SW 1271 (cell line): ENCODE measurements at places on chromosomes 12 and 14.

DNA sequence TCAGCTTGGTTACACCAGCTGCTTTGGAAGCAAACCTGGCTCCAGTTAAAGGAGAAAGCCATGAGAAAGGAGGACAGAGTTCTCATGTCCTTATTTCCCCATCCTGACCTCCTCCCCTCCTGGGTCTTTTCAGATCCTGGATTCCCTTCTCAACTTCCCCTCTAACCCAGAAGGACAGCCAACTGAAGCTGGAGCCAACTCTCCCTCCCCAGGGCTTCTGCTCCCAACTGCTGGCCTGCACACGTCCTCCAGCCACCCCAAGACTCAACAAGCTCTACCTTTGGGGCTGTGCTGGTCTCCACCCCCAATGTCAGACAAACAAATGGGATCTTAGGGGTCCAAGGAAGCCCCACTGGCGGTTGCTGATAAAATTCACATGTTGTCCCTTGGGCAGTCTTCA is 651.1 kb upstream of the TBX3 start:
- no peak for DNase-seq

- DNase-seq, result no peak
Measured at GRCh38 chr12:78096909-78097597, 266.4 kb downstream of the NAV3 start.

DNA sequence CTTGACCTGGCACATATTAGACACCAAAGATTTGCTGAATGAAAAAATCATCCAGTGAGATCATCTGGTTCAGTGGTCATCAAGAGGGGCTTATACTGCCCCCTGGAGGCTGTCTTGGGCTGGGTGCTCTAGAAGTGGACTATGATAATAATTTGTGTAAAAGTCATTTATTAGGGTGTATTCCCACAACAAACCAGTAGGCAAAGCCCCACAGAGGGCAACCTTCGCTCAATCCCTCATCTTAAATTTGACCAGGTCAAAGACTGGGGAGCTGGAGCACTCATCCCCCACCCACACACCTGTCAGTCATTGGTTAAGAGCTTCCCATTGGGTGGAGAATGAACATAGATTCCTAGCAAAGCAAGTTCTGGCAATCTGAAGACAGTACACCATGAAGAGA is 20.0 kb upstream of the FICD start:
- no peak for DNase-seq

DNA sequence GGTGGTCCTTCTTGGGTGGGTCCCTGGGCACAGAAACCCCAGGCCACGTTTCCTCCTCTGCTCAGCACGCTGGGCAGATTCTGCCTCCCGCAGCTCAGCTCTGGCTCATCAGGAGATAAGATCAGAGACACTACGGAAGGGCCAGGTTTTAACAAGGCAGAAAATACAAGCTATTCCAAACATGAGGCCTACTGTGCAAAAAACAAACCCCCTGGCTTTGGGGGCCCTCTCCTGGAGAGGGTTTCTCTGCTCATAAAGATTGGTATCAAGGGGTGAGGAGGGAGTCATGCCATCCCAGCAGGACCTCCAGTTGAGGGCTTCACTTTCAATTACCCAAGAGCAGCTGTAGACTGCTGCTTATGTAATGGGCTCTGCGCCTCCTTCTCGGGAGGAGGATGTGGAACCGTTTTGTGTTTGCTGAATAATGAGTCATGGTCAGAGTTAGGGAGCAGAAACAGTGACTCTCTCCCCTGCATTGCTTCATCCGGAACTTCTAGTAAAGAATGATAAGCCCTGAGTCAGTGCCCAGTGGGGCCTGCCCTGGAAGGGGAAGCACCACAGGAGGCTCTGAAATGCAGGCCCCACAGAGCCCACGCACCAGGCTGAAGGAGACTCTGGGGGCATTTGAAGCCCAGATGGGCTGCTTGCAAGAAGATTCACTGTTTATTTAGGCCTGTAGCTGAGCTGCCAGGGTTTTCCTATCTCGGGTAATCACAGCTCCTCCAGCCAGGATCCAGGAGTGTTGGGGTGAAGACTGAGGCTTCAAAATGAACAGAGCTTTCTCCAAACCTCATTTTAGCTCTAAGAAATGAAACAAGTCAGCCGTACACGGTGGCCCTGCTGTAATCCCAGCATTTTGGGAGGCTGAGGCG is 79.3 kb downstream of the SSPN start:
- peak; percentile 99 for DNase-seq

- no peak for DNase-seq
Measured at GRCh38 chr12:138898-139534, 72.4 kb downstream of the IQSEC3 start.
